ENCODE measurements at places on chromosomes 7 and 10.

DNA sequence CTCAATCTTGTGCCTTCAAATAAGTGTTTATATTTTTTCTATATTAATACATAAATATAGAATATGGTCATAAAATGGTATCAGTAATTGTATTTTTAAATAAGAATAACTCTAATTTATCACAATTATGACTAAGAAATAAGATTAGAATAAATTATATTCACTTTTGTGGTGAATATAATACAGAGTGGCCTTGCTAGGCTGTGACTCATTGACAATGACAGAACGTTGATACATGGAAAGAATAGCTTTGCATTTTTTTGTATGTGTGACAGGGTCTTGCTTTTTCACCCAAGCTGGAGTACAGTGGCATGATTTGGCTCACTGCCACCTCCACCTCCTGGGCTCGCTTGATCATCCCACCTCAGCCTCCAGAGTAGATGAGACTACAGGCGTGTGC is 47.8 kb upstream of the PCLO start:
- DNase-seq = no peak

DNA sequence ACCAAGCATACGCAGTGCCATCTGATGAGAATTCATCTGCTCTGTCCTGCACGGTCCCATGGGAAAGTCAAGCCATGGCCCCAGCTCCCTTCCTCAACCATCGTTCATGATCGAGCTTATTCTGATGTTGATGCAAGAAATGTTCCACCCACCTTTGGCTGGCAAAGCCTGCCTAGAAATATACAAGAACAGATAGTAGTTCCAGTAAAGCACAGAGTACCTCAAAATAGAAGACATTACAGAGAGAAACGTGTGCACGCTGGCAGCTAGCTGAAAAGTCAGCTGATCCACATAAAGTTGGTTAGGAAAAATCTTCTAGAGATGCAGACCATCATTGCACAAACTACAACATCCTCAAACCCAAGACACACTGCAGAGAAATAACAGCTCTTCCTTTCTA is 127.0 kb downstream of the PTPRN2 start:
- DNase-seq = no peak

DNA sequence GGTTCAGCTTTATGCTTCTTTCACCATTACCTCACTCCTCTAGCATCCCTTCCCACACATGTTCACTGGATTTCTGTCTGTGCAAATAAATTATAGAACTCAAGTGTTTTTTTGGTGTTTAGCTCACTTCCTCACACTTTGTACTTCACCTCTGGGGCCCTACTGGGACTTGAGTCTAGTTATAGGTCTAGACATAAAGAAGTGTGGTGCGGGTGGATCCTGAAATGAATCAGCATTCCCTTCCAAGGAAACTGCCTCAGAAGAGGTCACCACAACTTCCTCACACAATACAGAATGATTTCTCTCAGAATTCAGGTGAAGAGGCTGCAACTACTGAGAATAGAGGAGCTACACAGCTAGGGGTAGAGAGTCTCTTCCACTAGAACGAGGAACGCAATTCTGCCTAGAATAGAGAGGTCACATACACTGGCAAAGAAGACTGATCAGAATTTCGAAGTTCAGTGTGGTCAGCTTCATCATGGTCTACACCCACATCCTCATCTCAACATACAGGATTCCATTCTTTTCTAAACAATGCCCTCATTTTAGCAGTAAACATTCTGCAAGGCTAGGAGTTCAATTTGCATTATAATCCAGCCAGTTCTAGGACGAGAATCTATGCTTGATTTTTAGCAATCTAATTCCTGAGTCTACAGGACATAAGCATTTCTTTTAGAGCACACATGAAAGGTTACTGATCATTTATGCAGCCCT is 938.7 kb upstream of the PHF14 start:
- no peak for DNase-seq

- DNase-seq = no peak
Measured at GRCh38 chr7:22566176-22566575, 66.2 kb upstream of the STEAP1B start.

DNA sequence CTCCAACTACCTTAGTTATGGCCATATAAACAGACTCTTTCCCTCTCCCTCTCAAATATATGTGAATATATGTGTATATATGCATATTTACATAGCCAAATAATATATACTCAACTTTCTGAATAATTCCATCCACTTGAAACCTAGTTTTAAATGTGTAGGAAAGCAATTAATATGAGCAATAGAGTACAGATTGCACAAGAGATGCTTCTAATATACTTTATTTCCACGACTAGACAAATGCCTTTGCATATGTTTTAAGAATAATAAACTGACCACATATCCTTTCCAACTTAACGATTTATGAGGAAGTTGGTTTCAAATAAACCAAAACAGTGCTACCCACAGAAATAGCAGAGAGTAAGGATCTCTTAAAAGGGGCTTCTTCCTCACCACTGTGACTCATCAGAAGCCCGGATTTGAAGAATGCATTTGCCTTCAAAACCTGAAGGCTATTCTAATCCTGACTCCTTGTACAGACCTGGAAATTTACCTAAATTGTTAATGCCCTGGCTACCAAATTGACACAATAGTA is 266.3 kb downstream of the AHR start:
- DNase-seq = no peak

- DNase-seq = no peak
Measured at GRCh38 chr10:69088801-69089501, 1.0 kb downstream of the SRGN start.

DNA sequence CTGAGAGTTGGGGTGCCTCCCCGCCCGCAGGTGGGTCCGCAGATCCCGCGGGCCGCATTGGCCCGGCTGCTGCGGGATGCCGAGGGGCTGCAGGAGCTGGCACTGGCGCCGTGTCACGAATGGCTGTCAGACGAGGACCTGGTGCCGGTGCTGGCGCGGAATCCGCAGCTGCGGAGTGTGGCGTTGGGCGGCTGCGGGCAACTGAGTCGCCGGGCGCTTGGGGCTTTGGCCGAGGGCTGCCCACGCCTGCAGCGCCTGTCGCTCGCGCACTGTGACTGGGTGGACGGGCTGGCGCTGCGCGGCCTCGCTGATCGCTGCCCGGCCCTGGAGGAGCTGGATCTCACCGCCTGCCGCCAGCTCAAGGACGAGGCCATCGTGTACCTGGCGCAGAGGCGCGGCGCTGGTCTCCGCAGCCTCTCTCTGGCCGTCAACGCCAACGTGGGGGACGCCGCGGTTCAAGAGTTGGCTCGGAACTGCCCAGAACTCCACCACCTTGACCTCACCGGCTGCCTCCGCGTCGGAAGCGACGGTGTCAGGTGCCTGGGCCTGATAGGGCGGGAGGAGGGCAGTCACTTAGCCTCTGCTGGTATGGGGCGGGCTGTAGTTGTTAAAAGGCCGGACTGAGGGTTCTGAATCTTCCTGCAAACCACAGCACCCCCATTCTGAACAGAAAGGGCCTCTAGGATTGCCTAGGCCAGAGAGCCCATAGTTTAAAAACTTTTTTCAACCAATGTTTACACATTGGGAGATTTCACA is 1.3 kb downstream of the FBXL15 start:
- no peak for DNase-seq

DNA sequence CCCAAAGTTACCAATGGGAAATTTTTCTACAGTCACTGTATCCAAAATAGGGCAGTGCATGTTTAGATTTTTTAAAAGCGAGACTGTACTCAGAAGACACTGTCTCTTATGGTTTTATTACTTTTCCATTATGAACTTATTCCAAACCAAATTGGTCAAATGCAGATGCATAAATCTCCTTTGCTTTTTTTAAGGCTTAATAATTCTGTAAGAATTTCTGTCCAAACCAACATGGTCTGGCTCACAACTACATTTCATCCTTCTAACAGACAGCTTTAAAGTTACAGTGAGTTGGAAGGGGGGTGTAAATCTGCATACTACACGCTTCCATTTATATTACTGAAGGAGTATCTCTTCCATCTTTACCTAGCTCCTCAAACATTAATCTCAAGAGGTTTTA is 199.2 kb downstream of the SLC25A13 start:
- DNase-seq = no peak

DNA sequence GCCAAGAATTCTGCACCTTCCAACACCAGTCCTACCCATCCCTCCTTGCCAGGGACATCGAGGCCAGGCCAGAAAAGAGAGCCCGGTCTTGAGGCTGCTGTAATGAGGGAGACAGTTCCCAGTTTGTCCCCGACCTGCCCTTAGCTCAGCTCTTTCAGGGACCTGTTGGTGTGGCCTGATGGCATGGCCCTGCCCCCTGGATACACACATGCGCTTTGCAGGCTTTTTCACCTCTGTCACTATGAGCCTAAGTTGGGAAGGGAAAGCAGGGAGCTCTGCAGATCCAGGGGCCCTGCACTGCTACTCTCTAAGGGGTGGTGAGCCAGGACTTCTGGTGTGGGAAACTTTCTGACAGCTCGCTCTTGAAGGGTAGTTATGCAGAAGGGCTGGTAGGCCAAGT is 2.1 kb downstream of the SCD start:
- no peak for DNase-seq

All from amygdala (tissue), 56 donors.